ENCODE measurements at places on chromosomes 3 and 15. TPM values are rescaled to one million over a fixed set of nuclear protein-coding genes. Genes with fewer than 3 reads are reported as not detected.

- DNase-seq = no peak
Observed at GRCh38 chr3:164096352-164096751, 981.9 kb downstream of the SI start.

DNA sequence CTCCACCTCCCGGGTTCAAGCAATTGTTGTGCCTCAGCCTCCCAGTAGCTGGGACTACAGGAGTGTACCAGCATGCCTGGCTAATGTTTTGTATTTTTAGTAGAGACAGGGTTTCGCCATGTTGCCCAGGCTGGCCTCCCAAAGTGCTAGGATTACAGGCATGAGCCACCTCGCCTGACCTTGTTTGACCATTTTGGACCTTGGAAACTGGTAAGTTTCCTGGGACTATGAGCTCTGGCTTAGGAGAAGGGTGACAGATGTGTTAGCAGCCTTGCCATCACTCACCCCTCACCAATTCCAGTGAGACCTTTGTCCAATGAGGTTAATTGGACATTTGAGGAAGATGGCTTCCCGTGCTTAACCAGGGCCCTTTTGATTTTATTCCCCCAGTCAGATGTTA is 19.9 kb downstream of the DNASE1L3 start:
- DNase-seq = no peak

- DNase-seq = no peak
Observed at GRCh38 chr3:196016059-196016458, 65.8 kb downstream of the TFRC start.

DNA sequence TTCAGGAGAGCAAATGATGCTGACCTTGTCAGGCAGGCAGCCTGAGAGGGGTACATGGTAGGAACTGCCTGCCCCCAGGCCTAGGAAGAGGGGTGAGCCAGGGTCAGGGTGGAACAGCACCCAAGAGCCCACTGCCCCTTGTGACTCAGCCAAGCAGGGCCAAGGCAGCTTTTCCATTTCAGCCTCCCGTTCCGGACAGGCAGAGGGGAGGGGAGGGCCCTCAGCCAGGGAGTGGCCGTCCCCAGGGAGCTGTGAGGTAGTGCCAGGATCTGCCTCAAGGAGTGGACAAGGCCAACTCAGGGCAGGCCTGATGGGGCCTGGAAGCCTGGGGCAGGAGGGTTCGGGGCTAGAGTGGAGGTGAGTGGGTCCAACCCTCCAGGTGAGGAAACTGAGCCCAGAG is 5.1 kb upstream of the ANKRD63 start:
- no peak for DNase-seq

DNA sequence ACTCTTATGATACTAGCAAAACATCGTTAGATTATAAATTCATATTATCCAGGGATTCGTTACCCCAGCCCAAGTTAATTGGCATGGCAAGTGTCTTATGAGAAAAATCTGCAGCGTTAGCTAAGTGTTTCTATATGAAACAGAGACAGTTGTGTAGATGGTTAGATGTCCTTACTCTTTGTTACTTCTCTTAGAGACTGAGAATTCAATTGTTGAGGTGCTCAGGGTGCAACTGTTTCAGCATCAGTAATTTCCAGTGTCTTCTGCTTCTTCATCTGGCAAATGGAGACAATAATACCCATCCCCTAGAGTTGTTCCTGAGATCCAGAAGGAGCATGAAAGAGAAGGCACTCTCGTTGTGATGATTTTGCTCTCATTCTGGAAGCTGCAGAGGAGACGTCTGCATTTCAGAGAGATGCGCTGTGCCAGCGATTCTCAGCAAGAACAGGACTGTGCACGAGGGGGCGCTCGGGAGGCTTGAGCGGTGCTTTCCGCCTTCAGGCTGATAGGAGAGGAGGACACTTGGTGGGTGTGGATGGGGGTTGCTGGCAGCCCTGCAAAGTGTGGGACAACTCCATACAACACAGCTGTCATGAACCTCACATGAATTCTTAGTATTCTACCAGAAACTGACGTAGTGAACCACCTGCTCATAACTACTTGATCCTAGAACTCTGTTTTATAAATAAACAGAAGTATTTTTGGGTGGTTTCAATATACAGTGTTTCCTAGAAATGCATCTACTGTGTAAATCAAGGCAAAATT is 39.7 kb upstream of the SPSB4 start:
- peak; percentile 89 for DNase-seq

GRCh38 chr15:58260725-58261267 is 122.6 kb downstream of the AQP9 start:
- DNase-seq = no peak

DNA sequence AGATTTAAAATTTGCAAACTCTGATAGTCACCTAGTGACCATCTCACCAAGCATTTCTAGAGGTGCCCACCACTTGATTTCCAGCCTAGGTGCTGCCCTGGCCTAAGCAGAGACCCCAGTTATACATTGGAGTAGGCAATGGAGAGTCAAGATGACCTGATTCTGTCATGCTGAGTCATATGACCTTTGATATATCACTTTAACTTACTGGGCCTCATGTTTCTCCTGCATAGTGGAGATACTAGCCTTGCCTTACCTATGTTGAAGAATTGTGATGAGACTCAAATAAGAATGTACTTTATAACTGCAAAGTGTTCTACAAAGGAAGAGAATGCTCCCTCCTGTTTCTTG is 75.5 kb upstream of the XCR1 start:
- no peak for DNase-seq

- DNase-seq = no peak
Observed at GRCh38 chr15:86538141-86538540, 458.5 kb downstream of the AGBL1 start.

DNA sequence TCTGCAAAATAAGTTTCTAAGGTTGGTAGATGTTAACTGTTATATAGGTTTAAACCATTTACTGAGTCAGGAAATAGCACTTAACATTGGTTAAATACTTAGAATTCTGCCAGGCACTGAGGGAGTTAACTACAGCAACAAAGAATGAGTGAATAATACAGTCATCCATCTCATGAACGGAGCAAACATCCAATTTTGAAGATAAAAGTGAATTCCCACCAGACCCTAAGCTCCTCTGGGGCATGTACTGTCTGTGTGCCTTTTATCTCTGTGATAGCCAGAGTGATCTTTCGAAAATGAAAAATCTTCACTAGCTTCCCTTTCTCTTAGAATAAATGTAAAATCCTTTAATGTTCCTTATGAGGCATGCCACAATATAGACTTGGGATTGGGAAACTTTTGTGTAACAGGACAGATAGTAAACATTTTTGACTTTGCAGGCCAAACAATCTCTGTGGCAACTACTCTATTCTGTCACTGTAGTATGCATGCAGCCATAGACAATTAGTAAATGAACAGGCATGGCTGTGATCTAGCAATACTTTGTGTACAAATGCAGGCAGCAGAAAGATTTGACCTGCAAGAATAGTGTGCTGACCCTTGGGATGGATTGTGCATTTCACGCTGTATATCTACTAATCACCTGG is 294.5 kb upstream of the LMCD1 start:
- no peak for DNase-seq

PPP1R14D gene
- polyA plus RNA-seq = 0.47 TPM
